Renal cortex interstitium (tissue), 15 donors: ENCODE measurements at places on chromosomes 7 and 10.
A peak's percentile ranks its signal among the peaks of the same experiment; 100 is the strongest.

GRCh38 chr10:63466144-63466935 is 563 bp upstream of the JMJD1C start:
- DNase-seq, result peak; percentile 63

GRCh38 chr7:945556-946255 is 8.8 kb downstream of the ADAP1 start:
- peak; percentile 55 for DNase-seq

DNA sequence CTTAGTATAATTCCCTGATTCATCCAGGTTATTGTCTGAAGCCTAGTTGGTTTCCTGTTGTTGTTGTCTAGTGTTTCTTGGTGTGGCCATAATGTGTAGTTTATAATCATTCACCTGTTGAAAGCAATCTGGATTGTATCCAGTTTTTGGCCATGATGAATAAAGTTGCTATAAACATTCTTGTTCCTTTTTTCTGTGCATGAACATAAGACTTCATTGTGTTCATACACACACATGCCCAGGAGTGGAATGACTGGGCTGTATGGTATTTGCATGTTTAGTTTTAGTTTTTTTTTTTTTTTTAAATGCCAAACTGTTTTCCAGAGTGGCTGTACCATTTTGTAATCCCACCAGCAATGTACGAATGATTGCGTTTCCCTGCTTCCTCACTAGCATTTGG is 349.8 kb downstream of the SDK1 start:
- DNase-seq, result no peak

DNA sequence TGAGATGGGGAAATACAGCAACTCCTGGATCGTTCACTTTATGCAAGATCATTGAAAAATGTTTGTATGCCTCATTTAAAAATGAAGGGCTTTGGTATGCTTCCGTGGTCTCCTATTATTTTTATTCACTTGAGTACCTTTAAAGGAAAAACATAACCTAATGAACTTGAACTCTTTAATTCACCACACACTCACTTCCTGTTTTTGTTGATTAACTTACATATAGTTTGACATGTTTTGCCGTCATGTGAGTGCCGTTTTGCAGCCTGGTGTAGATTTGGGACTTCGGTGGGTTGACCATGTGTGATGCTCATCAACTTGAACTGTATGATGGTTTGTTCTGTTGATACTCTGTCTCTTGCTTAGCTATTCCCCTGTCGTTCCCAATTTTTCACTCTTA is 28.9 kb downstream of the CASP7 start:
- DNase-seq, result no peak

DNA sequence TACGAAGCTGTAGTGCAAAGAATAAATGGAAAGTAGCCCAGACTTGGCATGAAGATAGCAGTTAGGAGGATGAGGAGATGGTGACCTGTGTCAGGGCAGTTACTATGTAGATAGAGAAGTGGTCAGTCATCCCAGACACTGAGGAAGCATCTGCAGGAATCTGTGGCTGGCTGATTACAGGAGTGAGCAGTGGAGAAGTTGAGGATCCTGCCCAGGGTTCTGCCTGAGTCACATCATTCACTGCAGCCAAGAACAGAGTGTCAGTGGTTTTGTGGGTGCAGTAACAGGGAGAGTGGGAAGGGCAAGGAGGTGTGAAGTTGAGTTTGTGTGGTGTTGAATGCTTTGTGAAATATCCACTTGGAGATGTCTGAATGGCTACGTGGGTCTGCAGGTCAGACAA is 676.4 kb upstream of the NRP1 start:
- no peak for DNase-seq

GRCh38 chr7:91276909-91277308 is 12.7 kb downstream of the FZD1 start:
- DNase-seq, result no peak

DNA sequence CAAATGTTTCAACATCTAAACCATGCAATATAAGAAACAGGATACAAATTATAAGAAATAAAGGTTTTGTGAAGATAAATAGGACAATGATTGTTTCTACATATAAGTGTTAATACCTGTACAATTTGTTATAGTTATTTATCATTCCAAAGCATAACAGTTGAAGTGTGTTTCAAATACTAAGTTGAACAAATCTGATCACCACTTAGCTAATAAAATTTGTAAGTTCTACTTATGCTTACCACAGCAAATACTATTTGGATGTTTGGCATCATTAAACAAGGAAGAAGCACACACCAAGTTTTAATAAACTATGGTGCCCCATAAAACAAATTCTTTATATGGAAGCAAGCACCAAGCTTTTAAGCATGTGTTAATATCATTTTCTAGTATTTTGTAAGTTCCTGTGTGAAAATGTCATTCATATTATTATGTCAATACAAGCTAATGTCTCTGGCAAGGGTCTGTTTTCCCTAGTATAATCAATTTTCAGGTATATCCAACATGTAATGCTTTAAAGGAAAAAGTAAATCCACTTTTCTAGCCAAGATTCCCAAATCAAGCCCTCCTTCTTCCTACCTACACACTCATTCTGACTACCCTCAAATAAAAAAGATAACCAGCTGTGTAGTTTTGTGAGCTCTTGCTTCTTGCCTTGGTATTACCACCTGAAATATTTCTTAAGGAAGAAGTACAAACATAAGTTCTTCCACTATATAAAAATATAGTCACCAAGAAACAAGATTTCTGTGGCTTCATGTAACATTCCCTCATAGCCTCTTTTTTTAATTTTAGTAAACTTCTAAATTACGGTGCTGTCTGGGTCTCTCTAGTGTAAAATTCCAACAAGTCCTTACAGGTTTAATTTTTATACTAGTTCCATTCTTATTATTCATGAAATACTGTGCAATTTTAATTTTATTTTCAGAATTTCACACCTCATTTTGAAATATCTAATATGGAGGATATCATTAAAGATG is 9.2 kb downstream of the SKAP2 start:
- no peak for DNase-seq

- DNase-seq, result no peak
Measured at GRCh38 chr10:88226071-88226659, 357.0 kb downstream of the RNLS start.
